ENCODE measurements at places on chromosomes 2 and 18.

- DNase-seq, result no peak
These were observed 43.5 kb downstream of the ATP8B1 start for GRCh38 chr18:57759650-57760049.

DNA sequence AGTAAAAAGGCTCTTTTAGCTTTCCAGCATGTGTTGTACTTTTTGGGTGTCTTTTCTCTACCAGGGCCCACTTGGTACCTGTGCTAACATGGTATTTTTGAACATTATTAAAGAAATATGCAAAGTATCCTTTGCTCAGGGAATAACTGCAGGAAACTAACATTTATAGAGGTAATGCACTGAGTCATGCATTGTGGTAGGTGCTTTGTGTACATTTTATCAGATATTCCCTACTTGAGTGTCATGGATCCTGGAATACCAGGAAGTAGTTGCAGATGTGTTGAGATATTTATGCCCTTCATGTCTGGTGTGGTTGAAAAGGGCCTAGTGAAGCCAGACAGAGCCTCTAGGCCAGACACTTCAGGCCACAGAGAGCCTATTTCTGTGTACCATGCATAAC, 215.5 kb upstream of the CYRIA start:
- DNase-seq, result no peak

GRCh38 chr2:160533482-160533881, 39.9 kb upstream of the RBMS1 start:
- no peak for DNase-seq

DNA sequence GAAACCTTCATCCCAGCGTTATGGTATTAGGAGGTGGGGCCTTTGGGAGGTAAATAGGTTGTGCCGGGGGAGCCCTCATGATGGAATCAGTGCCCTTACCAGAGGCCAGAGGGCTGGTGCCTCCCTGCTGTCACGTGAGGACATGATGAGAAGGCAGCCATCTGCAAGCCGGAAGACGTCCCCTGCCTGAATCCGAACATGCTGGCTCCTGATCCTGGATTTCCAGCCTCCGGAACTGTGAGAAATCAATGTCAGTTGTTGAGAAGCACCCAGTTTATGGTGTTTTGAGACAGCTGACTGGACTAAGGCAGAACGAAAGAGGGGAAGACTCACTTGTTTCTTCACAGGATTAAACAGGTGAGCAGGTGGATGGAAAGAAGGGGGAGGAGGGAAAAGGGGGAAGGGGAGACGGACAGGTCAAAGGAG, 13.0 kb upstream of the KLF11 start:
- DNase-seq, result no peak

DNA sequence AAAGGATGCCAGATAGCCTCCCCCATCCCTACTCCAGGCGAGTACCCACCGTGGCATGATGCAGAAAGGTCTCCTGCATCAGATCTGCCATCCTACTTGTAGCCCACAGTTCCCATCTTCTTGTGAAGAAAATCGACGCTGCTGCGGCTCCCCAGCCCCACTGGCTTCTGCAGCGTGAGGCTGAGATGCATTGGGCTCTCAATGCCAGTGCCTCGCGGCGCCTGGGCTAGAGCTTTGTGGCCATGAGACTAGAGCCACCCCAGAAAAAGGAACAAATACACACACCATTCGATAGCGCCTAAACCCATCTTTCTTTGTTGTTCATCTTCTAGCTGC, 2.8 kb downstream of the NOL4 start:
- DNase-seq, result no peak

DNA sequence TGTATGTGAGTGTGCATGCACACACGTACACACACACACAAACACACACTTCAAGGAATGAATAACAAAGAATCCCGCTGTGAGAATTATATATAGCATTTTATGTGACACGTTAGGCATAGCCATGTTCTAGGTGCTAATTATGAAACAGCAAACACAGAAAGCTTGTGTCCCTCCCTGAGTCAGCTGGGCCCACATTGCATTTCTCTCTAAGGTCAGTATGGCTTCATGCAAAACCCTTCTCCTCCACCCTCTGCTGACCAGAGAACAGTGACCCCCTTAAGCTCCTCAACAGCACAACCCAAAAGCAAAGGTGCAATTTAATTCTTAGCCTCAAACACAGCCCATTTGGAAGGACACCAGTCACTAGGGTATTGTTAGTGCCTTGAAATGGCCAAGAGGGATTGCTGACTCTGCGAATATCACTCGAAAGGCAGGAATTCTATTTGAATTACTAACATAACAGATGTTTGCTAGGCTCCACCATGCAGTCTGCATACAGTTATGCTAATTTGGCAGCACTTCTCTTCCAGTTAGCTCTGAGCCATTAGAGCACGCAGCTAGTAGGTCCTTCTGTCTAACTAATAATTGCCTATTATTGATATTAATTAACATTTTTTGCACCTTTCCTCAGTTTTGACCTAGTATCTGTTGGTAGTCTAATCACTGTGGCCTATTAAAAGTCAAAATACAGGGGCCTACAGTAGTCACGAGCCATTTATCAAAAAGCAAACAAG, 149.0 kb downstream of the LNPK start:
- no peak for DNase-seq

DNA sequence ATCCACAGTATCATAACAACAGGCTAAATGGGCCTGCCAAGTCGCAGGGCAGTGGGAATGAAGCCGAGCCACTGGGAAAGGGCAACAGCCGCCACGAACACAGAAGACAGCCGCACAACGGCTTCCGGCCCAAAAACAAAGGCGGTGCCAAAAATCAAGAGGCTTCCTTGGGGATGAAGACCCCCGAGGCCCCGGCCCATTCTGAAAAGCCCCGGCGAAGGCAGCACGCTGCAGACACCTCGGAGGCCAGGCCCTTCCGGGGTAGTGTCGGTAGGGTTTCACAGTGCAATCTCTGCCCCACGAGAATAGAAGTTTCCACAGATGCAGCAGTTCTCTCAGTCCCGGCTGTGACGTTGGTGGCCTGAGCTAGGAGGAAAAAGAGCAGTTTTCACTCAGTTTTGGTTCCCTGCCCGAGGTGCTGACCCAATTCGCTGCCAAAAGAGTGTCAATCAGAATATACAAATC, 32.2 kb downstream of the KCTD18 start:
- DNase-seq, result no peak

Data from GM04504 (cell line).